ENCODE measurements at places on chromosomes 5 and 9. TPM values are rescaled to one million over a fixed set of nuclear protein-coding genes. Genes with fewer than 3 reads are reported as not detected.

- no peak for DNase-seq
Measured at GRCh38 chr5:66367814-66368541, 223.9 kb downstream of the SREK1 start.

DNA sequence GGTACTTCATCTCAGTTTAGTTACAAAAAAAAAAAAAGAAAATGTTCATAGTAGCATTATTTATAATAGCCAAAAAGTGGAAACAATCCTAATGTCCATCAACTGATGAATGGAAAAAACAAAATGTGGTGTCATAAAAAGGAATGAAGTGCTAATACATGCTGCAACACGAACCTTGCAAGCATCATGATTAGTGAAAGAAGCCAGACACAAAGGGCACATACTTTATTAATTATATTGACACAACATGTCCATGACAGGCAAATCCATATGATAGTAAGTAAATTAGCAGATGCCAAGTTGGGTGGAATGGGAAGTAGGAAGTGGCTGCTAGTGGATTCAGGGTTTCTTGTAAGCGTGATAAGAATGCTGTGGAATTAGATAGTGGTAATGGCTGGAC lies 54.2 kb downstream of the PCDHGC5 start:
- no peak for DNase-seq

GRCh38 chr5:56588636-56589480 lies 226.5 kb upstream of the MAP3K1 start:
- no peak for DNase-seq

- DNase-seq = no peak
Measured at GRCh38 chr5:150301901-150302300, 804 bp downstream of the ARSI start.

DNA sequence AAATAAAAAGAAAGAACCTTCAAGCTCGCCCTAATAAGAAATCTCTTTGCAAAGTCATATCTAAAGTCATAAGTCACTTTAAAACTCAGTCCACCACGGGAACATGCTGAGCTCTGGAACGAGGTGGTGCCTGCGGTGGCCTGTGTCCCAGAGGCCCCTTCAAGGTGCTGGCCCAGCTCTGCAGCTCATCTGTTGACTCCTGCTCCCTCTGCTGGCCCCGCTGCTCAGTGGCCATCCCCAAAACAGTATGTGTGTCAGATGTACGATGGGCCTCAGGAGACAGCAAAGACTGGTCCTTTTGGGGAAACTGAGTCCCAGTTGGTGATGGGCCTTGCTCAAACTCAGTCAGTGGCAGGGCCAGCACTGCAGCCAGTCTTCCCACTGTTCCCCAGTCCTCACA lies 22.8 kb upstream of the FOXB2 start:
- no peak for DNase-seq

DNA sequence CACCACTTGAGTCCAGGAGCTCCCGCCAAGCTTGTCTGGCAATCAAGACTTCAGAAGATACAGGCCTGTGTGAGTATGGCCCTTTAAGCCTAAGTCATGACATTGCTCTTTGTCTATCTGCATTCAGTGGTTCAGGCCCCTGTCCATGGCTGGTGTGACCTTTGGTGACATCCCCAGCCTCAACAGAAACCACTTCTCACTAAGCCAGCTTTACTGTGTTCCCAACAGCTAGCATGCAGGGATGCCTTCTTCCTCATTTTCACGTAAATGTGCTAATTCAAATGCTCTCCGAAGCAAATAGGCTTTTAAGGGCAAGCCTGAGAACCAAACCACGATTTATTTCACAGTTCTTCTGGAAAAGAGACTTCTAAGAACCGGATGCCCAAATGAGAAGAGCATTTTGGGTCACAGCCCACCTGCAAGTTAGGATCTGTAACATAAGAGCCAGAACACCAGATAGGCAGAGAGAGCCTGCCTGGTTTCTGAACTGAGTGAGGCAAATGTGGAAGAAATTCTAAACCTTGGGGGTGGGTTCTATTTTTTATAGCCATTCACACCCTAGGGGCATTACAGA lies 14.9 kb downstream of the CD180 start:
- no peak for DNase-seq

GRCh38 chr9:118761016-118761790 lies 608.0 kb downstream of the BRINP1 start:
- DNase-seq = no peak

DNA sequence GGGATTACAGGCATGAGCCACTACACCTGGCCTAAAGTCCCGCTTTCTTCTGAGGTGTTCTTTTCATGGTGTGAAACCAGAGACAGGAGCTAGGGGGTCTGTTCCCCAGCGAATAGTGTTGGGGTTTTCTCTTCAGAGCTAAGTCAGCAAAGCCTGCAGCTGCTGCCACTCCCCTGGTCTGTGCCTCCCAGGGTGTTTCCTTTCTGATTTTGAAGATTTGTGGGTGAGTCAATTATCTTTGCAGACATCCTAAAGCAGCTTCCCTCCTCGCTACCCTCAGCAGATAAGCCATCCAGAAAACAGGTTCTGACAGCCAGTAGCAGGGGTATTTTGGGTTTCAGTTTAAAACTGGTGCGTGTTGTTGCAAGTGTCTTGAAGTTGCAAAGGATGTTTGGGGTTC lies 72.0 kb upstream of the IQGAP2 start:
- no peak for DNase-seq

The C9orf57 gene
- not detected for total RNA-seq

The FBN2 gene
- total RNA-seq = 0.56 TPM

The ANKRD18B gene
- total RNA-seq = not detected

The ZFYVE16 gene
- 32.5 TPM for total RNA-seq

The PCDHA6 gene
- 1.1 TPM for total RNA-seq
